Stromal cell of bone marrow (primary cell): ENCODE measurements at places on chromosomes 1 and 21.

- DNase-seq, result peak; percentile 53
These were observed 67.1 kb upstream of the NBL1 start for GRCh38 chr1:19577036-19577435.

GRCh38 chr1:225828706-225829345 is 18.9 kb downstream of the EPHX1 start:
- no peak for DNase-seq

DNA sequence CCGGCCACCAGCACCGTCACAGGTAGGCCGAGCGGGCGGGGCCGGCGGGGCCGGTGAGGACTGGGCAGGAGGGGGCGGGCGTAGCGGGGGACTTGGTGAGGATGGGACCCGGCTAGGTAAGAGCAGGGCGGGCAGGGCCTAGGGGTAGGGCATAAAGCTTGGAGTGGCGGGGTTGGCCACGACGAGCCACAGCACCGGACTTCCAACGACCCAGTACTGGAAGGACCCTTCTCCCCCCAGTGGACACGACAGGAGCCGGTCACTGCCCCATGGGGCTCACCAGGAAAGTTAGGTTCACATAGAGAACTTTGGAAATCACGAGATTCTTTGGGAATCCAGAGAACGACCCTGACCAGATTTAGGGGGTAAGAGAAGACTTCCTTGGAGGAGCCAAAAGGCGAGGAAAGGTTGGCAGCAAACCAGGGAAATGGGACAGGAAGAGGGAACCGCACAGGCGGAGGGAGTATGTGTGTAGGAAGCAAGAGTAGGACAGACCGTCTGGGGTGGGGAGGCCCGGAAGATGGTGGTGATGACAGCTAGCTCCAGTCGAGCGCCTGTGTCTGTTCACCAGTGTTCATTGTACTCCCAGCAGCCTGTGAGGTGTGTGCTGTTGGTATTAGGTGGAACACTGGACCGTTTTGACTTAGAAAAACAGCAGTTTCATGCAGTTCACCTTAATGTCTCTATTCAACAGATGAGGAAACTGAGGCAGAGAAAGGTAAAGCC is 20.4 kb downstream of the ZNF362 start:
- DNase-seq, result no peak

- DNase-seq, result peak; percentile 28
These were observed 35.2 kb downstream of the TGFB2 start for GRCh38 chr1:218380125-218380977.

GRCh38 chr1:153750026-153750995 is 22.5 kb downstream of the INTS3 start:
- DNase-seq, result no peak

GRCh38 chr21:33699277-33699676 is 57.0 kb downstream of the ITSN1 start:
- no peak for DNase-seq

DNA sequence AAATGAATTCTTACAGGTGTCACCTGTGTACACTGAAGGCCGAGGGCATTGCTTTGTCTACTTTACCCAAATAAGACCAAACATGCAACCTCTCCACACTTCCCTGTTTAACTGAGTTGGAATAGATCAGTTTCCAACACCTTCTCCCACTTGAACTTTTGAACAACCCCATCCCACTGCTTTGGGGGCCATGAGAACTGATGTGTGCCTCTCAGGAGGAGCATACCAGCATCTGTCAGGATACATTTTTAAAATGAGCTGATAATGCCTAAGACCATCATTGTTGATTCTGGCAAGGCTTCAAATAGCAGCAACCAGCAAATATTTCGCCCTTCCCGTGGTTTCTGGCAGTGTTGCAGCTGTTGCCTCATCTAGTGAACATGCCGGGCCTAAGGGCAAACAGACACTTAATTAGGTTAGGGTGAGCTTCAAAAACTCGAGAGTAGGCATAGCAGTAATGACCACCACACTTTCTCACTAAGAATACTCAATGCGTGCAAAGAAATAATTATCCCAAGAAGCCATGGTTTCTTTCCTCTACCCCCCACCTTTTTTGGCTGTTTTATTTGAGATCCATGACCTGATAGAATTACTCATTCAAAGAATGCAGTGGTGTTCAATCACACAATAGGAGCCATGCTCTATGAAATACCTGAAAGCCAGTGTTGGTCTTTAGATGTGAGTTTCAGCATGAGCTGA is 63.7 kb downstream of the MAP10 start:
- peak; percentile 67 for DNase-seq

DNA sequence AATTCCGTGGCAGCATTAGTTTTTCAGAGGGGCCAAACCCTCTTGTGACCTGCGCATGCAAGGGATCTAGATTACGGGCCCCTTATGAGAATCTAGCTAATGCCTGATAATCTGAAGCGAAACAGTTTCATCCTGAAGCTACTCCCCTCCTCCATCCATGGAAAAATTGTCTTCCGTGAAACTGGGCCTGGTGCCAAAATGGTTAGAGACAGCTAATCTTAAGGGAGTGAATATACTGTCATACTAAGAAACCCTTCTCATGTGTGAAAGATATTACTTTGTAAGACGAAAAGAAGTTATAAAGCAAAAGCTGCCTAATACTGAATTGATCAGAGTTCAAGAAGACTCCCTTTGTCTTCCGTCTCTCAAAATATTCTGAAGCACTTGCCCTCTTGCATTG is 166.3 kb downstream of the DUSP10 start:
- DNase-seq, result no peak

DNA sequence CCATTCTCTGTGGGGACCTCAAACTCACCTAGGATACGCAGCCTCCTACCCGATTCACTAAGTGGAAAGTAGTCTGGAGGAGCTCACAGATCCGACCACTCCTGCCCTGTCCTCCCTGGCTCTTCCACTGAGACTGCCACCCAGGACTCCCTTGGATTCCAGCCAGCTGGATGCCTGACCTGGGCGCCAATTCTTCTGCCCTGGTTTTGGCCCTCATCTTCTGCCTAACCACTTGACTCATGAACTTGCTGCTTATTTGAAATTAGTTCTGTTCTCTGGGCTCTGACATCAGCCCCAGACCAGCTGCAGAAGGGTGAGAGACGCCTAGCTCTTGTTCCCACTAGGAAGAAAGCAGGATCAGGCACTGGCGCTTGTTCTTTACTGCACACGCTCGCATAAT is 48.9 kb downstream of the SLC35D1 start:
- no peak for DNase-seq

- DNase-seq, result no peak
These were observed 2.4 kb upstream of the C8B start for GRCh38 chr1:56967900-56968832.

- DNase-seq, result no peak
These were observed 90.6 kb downstream of the ATP6V1G3 start for GRCh38 chr1:198449727-198450433.

DNA sequence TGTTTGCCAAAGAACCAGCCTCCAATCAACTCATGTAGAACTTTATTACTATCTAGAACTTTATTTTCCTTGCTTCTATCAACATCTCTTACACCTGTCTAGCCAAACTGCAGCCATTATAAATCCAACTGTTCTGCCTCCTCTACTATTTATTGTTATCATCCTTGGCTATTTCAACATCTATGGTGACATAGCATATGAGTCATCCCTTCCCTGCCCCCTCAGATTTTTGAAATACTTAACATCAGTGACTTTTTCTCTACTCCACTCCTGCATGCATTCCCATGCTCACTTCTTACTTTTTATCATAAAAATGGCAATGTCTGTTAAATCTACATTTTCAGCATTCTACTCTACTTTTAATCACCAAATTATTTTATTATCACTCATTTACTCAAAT is 544.9 kb upstream of the NEGR1 start:
- DNase-seq, result peak; percentile 4

- no peak for DNase-seq
These were observed 77.6 kb downstream of the CD247 start for GRCh38 chr1:167440776-167441175.

GRCh38 chr1:233144434-233144833 is 151.1 kb downstream of the PCNX2 start:
- DNase-seq, result no peak

DNA sequence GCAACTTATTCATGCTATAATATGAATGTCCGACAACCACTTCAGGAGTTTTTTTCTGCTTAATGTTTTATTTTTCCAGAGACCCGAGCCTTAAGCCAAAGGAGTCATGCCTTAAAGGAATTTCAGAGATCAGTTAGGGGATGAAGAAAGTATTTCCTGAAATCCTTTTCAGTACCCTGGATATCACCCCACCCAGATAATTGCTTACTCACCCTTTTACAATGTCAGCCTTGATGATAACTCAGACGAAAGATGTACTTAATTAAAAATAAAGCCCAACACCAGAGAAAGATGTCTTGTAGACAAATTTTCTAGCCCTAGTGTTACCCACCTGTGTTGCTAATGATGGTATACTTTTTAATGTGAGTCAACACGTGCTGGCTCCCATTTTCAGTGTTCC is 124.1 kb downstream of the XCL2 start:
- no peak for DNase-seq

DNA sequence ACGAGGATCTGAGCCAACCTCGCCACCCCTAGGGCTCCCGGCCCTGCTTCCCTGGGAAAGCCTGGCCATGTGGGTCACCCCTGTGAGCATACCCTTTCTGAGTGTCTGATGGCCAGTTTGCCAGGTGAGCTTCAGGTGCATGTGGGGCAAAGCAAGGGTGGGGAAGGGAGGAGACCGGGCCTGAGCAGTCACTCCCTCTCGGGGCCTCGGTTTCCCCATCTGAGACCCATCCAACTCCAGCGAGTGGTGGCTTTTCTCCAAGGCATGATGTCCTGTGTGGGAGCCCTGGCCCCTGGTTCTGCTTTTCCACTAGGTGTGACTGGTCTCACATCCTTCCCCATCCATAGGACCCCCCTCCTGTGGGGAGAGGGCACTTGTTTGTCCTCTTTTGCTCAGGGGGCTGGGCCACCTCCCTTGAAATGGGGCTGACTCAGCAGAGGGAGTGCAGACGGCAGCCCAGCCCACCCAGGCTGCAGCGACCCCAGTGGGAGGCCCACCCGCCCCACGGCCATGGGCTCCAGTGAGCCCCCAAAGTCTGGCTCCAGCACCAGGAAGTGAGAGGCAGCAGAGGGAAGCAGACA is 1.7 kb upstream of the WNT9A start:
- no peak for DNase-seq

- peak; percentile 19 for DNase-seq
These were observed 62.7 kb downstream of the CAPN2 start for GRCh38 chr1:223775054-223775453.

GRCh38 chr1:206935491-206936067 is 10.7 kb downstream of the PIGR start:
- DNase-seq, result no peak

DNA sequence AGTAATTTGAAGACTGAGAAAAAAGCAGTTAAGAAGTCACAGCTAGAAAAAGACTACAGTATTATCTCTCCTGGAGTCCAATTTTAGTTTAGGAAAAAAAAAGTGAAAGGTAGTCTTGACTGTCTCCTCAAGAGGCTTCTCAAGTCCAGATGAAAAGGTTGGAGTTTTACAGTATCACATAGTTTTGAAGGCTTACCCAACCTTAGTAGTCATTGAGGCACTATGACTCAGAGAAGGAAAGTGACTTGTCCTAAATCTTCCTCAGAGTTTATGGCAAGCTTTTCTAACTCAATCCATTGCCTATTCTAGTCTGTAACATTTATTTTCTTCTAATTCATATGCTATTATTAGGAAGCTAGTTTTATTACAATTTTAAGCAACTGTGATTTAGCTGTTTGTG is 174.9 kb downstream of the DPYD start:
- DNase-seq, result no peak

DNA sequence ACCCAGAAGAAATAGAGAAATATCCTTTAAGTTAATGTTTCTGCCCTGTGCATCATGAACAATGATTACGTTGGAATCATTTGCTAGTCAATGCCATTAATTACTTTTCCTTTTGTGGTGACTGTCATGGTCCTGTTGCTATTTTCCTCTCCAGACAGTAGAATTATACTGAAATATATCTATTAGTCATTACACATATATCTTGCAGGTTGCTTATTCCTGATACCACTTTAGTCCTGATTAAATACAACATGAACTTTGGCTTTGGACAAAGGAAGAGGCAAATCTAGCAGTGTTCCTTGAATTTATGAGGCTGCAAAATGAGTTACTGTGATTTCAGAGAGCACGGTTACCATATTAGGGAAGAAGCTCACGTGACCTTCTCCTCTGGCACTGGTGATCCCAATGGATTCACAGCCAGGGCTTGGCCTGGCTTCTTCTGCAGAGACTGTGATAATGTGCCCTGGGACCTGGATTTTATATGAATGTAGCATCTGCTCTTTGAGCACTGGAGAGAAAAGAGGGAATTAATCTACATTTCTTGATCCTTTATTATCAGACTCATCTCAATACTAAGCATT is 12.4 kb upstream of the KRTAP19-8 start:
- no peak for DNase-seq

DNA sequence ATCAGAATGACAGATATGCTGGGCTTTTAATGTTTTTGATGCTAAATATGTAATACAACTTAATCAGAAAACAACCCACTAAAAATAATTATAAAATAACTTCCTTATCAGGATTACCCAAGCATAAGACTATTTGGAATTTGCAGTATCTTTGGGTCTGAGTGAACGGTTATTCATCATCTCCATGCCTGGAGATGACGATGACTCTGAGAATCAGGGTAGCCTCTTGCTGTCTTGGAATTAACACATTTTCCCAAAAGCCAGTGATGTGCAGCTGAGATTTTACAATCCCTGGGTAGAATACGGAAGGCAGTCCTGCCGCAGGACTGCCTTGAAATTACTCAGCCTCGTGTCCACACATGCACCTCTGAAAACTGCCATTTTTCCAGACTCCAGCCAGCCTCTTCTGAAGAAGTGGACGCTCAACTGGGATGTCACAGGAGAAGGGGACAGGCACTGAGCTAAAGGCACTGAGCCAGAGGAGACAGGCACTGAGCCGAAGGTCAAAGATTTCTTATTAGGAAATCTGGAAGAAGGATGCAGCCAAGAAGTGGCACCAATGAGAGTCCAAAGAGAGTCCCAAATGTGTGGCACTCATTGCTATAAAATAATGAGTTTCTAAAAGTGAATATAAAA is 85.5 kb downstream of the PGBD5 start:
- no peak for DNase-seq

DNA sequence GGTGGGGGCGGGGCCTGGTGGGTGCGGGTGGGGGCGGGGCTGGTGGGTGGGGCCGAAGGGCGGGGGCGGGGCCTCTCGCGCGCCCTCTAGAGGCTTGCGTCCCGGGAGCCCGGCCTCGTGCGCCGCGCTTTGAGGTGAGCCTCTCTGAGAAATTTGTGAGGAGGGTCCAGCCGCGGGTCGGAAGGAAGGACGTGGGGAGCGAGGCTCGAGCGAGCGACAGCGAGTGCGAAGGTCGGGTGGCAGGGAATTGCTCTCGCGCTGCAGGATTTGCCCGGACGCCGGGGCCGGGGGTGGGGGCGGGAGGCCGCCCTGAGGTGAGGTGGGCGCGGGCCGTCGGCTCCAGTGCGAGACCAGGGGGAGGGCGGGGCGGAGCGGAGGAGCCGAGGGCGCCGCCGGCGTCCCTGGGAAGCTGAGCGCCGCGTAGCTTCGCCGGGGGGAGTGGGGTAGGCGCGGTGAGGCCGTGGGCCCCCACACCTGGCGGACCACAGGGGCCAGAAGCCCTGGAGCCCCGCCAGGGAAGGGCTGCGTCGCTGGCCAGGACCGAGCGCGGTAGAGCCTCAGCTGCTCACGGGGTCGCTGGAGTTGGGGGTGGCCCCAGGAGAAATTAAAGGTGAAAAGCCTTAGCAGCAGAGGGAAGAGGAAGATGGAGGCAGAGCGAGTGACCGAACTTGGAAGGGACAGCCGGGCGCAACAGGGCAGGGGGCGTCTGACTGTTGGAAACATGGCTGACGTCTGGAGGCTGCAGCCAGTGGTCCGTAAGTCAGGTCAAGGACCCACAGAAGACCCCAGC is 754 bp upstream of the LSS start:
- DNase-seq, result no peak
